ENCODE measurements at places on chromosomes 11 and 22.
A peak's percentile ranks its signal among the peaks of the same experiment; 100 is the strongest.

GRCh38 chr22:38524429-38524828 lies 18.3 kb upstream of the DDX17 start:
- no peak for DNase-seq

GRCh38 chr11:125337836-125338834 lies 157.9 kb downstream of the FEZ1 start:
- DNase-seq, result no peak

DNA sequence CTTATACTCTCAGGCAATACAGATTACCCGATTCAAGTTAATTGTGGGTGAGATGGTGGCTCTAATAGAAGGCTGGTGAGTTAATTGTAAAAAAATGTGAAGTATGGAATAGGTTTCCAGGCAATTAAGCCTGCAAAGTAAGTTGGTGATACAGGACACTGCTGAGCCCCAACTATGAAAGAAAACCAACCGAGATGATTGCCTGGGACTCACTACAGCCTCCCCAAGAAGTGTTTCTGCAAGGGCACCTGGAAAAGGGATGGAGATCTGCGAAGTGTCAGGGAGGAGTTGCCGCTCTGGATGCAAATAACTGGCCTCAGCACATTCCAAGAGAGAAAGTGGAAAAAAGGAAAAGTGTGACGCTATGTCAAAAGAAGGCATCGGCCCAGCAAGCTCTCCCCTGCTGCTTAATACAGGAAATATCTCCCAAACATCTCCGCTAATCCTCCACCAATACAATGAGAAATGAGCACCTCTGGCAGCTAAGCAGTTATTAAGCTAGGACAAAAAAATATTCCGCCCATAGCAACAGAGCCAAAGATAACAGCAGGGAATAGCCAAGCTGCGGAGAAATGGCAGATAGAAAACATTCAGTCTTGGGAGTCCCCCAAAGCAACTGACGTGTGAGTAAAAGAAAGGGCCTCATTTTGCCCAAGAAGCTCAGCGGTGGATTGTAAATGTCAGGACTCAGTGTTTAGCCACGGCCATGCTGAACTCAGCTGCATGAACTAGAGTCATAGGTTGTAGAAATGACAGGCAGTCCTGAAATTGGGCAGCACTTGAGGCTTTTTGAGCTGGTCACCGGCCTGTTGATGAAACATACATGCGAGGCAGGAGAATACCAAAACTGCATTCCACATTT lies 133.7 kb downstream of the SNX19 start:
- no peak for DNase-seq

DNA sequence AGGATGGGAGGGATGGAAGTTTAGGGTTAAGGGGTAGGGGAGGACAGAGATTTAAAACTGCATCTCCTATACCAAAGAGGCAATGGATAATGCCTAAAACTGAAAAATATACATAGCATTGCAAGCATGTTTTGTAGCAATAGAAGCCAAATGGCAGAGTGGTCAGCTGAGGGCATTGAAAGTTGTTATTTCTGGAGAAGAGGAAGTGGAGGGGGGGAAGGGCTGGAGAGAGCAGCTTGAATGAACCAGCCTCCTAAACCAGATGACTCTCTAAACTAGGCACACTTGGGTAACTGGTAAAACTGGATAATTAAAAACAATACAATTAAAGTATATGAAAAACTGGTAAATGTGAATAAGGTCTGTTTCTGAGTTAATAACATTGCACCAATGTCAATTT lies 70.3 kb upstream of the TP53I11 start:
- DNase-seq, result no peak

- peak; percentile 62 for DNase-seq
Measured at GRCh38 chr11:102940714-102941588, 14.6 kb downstream of the MMP13 start.

GRCh38 chr22:46861468-46862367 lies 99.3 kb downstream of the TBC1D22A start:
- DNase-seq, result no peak

- DNase-seq, result no peak
Measured at GRCh38 chr22:49044091-49044490, 783.6 kb downstream of the BRD1 start.
